ENCODE measurements at places on chromosomes 16 and 17. TPM values are rescaled to one million over a fixed set of nuclear protein-coding genes. Genes with fewer than 3 reads are reported as not detected.

SMIM36 gene
- not detected for total RNA-seq

DNAJC7 gene
- 75.5 TPM for total RNA-seq

ZC3H7A gene
- total RNA-seq = 63.5 TPM

ARL6IP1 gene
- total RNA-seq = 294 TPM

TBCD gene
- total RNA-seq = 115 TPM

DNA sequence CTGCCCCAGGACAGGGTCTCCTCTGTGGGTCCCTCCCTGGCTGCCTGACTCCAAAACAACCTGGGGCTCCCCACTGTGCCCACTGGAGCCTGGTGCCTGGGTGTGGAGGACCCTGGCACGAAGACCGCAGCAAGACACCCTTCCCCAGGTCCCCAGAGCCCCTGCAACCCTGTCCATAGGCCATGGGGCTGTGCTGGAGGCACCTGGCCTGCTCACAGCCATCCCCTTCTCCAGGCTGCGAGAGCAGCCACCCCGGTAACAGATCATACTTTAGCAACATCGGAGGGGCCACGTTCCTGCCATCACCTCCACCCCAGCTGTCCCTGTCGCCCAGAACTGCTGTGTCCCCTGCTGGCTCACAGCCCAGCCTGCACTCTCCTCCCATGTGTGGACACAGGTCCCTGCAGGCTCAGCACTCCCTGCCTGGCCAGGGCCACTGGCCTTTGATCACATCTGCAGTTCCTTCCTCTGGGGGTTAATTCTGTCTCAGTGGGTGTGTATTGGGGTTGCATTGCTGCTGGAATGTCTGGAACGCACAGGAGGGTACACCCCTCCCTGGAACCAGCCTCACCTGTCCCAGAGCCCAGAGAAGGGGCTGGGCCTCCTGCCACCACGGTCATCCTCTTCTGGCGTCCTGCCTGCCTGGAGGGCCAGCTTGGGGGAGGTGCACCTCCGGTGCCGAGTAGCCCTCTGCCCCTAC lies 12.2 kb downstream of the PPL start:
- DNase-seq = peak; percentile 99

GRCh38 chr17:44959821-44960531 lies 8.1 kb downstream of the C1QL1 start:
- no peak for DNase-seq

- DNase-seq = peak; percentile 82
These were observed 2.7 kb downstream of the MPRIP start for GRCh38 chr17:17044846-17045561.

GRCh38 chr17:40440166-40440565 lies 3.1 kb upstream of the IGFBP4 start:
- DNase-seq = no peak

DNA sequence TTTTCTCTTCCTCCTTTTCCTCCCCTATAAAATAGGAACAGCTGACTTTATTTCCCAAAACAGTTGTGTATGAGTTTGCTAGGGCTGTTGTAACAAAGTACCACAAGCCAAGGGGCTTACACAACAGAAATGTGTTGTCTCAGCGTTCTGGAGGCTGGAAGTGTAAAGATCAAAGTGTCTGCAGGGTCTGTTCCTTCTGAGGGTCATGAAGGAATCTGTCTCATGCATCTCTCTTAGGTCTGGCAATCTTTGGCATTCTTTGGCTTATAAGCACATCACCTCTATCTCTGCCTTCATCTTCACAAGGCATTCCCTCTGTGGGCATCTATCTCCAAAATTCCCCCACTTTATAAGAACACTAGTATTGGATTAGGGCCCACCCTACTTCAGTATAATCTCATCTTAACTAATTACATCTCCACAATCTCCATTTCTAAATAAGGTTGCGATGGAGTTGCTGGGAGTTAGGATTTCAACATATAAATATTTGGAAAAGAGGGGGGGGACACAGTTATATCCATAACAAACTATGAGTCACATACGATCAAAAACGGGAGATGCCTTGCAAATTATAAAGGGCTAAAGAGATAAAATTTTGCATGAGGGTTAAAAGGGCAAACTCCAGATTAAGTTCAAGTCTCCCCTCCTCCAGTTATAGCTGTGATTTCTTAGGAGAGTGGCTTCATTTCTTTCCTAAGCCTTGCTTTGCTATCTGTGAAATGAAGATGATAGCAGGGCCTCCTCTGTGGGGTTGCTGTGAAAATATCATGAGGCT lies 109.7 kb downstream of the VAT1L start:
- DNase-seq = no peak

- DNase-seq = peak; percentile 70
These were observed 111.6 kb upstream of the HAS3 start for GRCh38 chr16:68993885-68994284.

DNA sequence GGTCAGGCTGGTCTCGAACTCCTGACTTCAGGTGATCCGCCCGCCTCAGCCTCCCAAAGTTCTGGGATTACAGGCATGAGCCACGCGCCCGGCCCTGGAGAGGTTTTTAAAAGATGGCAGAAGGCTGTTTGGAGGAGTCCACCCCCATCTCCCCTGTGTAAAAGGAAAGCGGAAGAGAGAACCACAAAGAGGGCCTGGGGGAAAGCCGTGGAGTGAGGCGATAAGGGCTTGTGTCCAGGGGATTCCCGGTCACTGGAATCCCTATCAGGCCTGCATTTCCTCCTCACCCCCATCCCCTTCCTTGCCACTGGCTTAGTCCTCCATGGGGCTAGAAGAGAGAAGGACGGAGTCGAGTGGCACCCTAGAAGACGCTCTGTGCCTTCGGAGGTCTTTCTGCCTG lies at the start of gene GP1BA:
GP1BA (plus strand) TSS at position 315 of the 400 bp plus-strand sequence. CDS start 328 bp downstream, outside the sequence.
- DNase-seq = no peak

- DNase-seq = no peak
These were observed 8.7 kb downstream of the CCL17 start for GRCh38 chr16:57413301-57413730.

DNA sequence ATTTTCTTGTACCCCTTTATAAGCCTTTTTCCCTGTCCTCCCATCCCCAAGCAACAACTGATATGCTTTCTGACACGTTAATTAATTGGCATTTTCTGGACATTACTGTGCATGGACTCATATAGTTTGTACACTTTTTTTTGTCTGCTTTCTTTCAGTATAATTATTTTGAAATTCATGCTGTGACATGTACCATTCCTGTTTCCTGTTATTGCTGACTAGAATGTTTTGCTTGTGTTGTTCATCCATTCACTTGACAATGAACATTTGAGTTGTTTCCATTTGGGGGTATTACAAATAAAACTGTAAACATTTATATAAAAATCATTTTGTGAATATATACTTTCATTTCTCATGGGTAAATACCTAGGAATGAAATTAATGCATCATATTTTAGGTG lies 50.6 kb downstream of the RBBP6 start:
- DNase-seq = no peak

DNA sequence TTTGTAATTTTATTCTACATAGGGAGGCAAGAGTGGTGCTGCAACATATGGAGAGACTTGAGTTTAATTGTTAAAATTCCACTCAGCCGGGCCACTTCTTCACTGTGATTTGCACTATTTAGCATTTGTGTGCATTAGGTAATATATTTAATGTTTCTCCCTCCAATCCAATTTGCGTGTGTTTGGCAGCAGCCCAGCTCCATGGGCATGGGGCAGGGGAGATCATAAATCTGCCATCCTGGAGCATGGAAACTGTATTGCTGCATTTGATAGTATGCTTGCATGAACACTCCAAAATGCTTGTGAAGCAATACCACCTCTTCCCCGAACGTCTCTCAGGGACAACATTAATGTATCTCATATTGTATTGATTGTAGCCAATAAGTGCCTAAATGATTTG lies 339.1 kb upstream of the RBFOX1 start:
- DNase-seq = no peak

DNA sequence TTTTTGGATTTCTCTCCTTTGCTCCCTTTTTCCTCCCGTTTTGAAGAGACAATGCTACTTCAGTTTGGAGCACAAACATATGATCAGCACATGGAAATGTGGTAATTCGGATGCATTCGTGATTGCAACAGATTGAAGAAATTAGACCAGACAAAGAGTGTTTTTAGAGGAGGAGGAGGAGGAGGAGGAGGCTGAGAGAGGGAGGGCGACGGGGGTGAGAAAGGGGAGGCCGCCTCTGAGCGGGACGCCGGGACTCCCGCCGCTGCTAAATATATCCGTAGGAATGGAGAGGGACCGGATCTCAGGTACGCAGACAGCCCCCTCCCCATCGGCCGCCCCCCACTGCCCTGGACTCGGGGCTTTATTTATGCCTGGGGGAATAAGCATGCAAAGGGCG lies 179.3 kb downstream of the SEC14L1 start:
- no peak for DNase-seq

GRCh38 chr17:9890124-9890523 lies 14.9 kb downstream of the RCVRN start:
- DNase-seq = no peak

GRCh38 chr16:4216596-4216995 lies 25.3 kb downstream of the SRL start:
- no peak for DNase-seq

DNA sequence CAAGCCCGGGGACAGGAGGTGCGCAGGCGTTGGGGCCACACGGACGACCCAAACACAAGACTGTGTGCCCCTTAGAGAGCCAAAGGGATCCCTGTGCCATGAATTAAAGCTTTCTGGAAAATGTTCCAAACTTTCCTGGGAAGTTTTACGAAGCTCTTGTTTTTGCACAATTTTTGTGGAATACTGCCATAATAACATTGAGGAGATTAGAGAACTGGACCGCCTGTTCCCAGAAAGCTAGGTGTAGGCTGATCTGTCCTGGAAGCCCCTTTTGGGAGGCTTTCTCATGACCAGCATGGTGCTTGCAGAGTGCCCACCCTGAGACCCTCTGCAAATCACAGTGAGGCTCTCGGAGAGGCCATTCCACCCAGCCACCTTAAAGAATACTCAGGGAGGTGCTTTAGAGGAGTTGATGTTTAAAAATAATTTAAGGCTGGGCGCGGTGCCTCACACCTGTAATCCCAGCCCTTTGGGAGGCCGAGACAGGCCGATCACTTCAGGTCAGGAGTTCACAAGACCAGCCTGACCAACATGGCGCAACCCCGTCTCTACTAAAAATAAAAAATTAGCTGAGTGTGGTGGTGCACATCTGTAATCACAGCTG lies 1.1 kb downstream of the KDM8 start:
- DNase-seq = no peak

GRCh38 chr17:39775031-39775430 lies 37.3 kb downstream of the GRB7 start:
- DNase-seq = no peak
